Epithelial cell of esophagus (primary cell): ENCODE measurements at places on chromosomes 3 and 15.
A peak's percentile ranks its signal among the peaks of the same experiment; 100 is the strongest.

DNA sequence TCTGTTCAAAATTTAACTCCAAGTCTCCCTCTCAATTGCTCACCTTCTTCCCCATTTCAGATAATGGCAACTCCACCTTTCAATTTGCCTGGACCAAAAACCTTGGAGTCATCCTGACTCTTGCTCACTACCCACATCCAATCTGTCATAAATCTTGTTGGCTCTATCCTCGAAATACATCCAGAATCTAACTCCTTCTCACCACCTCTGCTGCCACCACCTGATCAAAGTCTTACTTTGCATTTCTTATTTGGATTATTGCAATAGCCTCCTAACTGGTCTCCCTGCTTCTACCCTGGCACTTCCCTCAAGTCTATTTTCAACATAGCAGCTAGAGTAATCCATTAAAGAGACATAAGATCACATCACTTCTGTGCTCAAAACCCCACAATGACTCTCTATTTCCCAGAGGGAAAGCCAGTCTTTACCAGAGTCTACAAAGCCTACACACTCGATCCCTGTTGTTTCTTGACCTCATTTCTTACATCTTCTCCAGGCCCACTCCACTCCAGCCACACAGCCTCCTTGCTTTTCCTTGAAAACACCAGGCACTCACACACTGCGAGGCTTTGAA is 86.6 kb downstream of the GPR156 start:
- DNase-seq, result peak; percentile 76

DNA sequence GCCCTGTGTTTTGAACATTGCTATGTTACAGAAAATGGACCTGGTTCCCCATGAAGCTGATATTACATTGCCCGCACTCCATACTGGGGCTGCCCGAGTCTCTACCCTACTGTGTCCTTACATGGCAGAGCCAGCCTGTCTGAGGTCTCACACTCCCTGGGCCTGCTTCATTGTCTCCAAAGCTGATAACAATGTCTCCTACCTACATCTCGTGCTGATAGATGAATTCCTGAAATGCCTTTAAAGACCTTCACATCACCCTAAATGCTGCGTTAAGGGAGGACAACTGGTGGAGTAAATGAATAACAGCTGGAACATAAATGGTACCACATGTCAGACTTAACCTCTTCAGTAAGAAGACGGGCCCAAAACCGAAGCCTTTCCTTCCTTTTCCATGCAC is 62.9 kb upstream of the PTX3 start:
- DNase-seq, result no peak

DNA sequence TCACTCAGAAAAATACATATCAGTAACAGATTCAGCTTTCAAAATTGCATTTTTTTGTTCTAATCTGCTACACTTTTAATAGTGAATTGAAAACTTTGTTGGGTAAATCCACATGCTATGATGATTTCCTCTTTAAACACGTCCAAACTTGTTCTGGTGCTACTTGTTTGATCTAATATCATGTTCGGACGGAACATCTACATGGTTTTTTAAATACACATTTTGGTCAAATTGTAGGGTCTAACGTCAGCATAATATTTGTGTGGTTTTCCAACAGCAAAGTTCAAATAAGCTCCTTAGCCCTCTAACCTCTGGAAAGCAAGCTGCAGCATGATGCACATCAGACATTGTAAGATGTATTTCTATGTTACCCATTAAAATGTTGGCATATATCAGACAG is 98.5 kb upstream of the OSTN start:
- peak; percentile 75 for DNase-seq

DNA sequence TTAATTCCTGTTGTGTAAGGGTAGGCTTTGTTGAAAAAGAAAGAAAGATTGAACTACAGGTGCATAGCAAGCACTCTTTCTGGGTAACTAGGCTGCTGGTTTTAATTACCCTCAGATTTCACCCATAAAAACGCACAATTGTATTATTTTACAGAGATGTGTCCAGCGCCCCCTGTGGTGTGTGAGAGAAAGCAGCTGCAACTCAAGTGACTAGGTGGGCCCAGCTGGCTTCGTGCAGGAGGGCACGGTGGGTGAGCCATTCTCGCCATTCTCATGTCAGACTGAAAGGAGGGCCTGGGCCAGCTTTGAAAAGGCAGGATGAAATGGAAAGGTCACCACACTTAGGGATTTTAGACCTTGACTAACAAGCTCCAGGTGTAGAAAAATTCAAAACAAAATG is 122.6 kb downstream of the LRIG1 start:
- DNase-seq, result peak; percentile 29
